ENCODE measurements at places on chromosomes 2 and 18.

DNA sequence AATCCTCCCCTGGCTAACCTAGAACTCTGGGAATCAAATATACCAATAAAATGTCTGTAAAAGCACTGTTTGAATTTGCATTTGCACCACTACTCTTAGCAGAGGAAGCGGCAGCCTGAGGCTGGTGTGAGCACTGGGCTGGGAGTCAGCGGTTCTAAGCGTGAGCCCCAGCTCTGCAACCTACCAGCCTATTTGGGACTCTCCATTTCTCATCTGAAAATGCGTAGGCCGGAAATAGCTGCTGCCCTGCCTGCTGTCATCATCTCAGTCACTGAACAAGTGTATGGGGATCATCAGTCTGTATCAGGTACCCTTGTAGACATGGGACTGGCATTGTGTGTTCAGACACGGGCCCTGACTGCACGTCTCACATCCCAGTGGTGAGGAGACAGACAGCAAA is 194.3 kb downstream of the ANKRD30B start:
- no peak for DNase-seq

GRCh38 chr2:239288237-239288636 is 112.6 kb downstream of the HDAC4 start:
- DNase-seq = no peak

DNA sequence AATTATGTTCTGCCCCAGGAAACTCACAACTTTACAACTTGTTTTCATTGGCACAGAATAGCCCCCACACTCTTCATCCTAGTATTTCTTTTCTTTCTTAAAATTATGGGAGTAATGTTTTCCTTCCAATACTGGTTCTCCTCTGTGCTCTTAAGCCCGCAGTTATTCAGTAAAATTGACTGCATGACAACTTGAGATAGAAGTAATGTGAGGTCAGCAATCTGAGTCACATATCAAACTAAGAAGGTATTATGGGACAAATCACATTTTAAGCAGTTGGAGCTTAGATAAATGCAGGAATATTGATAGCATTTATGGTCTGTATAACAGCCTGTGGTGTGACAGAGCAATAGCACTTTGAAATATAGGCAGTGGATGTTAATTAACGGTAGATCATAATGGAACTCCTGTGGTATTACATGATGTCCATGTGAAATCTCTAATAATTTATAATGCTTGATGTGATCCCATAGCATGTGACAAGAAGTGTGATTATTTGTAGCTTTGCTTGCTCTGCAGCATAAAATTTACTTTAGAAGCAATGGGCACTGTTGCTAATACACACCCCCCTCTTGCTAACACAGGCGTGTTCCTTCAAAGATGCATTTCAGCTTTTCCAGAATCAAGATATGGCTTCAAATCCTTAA is 351.4 kb upstream of the CDH20 start:
- DNase-seq = no peak

DNA sequence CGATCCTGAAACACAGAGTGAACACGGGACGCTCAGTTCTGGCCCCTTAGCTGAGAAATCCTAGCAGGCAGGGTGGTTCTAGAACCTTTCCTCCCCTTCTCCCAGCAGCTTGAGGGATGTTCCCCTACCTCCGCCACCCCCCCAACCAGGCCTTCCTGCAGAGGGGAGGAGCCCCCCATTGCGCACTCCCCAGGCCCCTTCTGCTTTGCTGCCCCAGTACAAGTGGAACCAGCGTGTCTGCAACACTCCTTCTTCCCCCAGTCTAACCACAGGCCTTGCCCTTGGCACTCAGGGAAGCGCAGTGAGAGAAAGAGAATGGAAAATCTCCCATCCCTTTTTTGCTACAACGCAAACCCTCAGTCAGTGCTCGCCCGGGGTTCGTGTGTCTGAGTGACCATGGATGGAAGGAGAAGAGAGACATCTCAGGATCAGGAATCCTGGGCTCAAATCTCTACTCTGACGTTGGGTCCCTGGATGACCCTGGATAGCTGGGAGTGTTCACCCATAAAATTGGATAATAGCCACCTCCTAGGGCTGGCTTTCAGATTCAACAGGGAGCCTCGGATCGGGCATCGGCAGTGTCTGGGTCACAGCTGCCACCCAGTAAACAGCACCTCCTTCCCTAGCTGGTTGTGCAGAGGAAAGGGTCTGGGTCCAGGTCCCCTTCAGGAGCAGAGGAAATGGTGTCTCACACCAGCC is 3.7 kb downstream of the NPPC start:
- no peak for DNase-seq

- DNase-seq = no peak
Measured at GRCh38 chr2:121993682-121994081, 238.2 kb downstream of the TSN start.

DNA sequence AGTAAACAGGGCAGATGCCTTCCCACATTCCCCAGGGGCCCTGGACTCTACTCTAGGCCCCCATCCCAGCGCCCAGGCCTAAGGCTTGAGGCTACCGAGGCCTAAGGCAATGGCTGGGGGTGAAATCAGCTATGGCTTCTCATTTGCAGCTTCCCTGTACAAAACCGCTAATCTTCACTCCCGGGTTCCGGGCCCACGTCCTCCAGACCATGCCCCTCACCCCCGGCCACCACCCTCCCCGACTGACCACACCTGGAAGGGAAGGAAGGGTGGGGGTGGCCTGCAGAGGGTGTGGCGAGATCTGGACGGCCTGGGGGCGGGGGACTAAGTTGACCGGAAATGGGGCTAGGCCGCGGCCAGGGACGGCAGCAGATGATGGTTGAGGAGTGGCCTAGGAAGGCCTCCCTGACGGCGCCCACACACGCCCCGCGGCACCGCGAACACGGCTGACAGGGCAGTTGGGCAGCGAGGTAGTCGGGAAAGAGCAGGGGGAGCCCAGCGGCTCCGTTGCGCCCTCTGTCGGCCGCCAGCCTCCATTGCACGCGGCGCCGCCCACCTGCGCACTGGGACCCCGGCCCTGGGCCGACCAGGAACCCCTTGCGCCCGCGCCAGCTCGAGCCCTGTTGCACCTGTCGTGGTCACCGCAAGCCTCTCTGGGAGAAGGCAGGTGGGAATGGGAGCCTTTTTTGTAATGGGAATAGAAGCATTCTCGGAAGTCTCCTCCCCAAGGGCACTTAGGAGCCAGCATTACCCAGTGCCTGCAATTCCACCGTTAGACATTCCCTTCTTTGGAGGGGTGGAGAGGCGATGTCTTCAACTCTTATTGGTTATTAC is 117.1 kb upstream of the STPG4 start:
- peak; percentile 62 for DNase-seq

- no peak for DNase-seq
Measured at GRCh38 chr2:233433794-233434193, 79.5 kb downstream of the DGKD start.

DNA sequence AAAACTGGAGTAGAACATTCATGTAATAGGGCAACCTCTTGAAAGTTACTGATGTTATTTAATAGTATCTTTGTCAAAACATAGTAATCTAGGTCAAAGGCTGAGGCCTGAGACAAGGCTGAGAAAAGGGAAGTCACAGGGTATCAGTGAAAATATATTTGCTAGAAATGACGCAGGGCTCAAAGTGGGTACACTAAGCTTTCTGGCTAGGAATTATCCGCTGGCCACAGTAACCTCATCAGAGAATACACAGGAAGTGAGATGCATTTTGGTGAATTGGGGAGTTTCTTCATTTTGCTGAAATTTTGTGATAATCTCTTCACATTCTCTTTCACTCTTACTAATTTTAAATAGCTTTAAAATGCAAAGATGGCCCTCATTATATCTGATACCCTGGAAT is 206.8 kb downstream of the OTX1 start:
- DNase-seq = no peak

DNA sequence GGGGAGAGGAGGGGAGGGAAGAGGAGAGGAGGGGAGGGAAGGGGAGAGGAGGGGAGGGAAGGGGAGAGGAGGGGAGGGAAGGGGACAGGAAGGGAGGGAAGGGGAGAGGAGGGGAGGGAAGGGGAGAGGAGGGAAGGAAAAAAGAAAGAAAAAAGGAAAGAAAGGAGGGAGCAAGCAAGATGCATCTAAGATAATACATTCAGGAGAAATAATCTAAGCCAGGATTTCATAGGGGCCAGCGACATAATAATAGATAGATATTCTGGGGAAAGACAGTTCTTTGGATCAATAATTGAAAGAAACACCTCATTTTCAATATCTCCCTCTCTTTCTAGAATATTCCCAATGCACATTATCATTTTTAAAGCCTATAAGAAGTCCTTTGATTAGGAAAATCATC is 328.9 kb upstream of the ID2 start:
- no peak for DNase-seq

DNA sequence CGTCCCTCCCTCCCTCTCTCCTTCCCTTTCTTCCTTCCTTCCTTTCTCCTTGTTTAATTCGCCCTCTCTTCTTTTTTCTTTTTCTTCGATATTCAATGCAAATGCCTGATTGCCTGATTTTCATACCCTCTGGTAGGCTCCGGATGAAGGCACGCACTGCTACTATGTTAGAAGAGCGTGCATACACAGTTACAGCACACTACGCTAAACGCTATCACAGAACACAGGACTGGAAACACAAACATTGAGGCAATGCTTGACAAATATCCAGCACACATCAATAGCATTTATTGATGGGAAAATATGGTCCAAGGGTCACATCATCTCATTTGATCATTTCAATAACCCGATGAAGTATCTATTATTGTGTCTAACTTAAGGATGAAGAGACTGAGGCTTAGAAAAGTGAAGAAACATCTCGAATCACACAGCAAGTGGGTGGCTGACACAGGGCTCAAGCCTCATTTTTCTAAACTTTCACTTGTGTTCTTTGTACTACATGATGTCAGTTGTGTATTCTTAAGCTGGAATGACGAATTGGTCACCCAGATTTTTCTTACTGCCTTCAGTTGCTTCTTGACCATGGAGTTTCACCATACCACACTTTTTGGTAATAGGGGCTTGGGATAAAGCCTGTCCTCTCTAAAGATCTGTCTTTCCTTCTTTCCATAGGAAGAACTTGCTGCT is 101.8 kb downstream of the TRIB2 start:
- no peak for DNase-seq

DNA sequence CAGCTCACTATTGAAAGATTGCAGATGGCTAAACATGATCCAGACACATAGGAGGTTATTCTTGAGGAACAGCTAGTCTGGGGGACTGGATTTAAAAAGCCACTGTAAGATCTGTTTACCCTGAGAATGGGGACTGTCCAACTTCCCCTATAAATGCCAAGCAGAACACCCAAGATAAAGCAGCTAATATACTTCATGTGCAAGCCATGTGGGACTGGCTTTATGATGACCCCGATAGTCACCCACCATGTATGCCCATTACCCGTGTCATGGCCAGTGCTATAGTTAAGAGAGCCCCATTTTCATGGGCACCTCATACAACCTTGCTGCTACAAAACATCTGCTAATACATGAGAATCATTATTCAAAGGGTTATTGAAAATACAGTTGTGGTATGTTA is 16.0 kb downstream of the YPEL5 start:
- no peak for DNase-seq

DNA sequence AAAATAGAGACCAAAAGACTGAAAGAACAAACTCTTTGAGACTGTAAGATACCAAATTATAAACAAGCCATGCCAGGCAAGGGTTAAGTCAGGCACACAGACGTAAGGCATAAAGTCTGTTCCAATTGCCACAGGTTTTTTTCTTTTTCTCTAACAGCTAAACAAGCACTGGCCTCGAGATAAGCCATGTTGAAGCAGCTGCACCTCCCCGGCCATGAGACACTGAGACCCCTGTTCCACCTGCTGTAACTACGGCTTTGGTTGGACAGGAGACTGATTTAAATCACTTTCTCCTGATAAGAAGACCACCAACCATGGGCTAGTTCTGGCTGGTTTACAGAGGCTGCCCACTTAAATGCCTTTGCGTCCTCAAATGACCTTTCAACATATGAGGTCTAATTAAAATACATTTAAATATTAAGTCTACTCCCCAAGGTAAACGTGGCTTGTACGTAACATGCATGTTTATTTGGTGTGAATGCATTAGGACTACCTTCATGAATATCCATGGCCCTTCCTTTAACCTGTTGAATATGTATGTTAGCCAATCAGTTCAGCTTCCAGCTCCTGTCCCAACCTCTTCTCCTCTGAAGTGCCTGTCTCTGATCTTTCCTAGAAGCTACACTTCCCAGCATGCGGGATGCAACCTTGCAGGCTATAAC is 117.2 kb downstream of the CMPK2 start:
- no peak for DNase-seq

DNA sequence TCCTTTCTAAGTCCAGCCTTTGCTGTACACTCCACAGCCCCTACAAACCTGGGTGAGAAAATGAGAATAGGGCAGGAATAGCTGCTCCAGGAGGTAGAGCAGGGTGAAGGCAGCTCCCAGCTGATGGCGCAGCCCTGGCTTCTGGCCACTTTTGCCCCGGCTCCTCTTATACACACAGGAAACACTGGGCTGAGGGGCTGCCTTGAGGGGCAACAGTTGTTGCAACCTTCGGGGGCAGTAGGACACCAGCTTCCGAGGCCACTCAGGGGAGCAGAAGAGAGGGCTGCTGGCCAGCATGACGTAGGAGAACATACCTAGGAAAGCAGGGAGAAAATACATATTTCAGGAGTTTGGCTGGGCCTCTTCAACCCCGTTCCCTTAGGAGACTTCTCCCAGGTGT is 8.1 kb downstream of the GGCX start:
- no peak for DNase-seq

GRCh38 chr2:173752152-173752551 is 213.0 kb downstream of the SP3 start:
- DNase-seq = no peak

GRCh38 chr18:25345081-25345866 is 6.7 kb downstream of the ZNF521 start:
- DNase-seq = no peak

DNA sequence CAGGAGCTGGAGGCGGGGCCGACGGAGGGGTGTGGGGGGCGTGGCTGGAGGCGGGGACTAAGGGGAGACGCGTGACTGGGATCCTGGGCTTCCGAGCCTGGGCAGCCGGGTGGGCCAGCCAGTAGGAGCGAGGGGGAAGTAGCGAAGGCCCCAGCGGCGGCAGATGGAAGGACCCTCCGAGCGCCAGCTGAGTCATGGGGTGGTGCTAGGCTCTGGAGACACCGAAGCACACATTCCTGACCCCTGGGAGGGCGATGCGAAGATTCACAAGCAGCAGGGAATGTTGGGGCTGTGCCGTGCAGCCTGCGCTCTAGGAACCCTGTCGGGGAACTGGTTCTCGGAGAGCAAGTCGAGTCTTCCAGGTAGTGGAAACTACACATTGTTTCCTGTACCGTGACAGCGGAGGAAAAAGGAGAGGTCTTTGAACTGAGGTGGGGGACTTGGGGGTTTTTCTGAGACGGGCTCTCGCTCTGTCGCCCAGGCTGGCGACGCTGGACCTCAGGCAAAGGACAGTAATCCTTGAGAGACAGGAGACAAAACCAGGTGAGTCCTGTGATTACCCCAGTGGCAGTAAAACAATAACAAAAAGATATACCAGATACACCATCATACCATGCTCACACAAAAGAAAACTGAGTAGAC is 650 bp upstream of the AFG3L2 start:
- DNase-seq = no peak

DNA sequence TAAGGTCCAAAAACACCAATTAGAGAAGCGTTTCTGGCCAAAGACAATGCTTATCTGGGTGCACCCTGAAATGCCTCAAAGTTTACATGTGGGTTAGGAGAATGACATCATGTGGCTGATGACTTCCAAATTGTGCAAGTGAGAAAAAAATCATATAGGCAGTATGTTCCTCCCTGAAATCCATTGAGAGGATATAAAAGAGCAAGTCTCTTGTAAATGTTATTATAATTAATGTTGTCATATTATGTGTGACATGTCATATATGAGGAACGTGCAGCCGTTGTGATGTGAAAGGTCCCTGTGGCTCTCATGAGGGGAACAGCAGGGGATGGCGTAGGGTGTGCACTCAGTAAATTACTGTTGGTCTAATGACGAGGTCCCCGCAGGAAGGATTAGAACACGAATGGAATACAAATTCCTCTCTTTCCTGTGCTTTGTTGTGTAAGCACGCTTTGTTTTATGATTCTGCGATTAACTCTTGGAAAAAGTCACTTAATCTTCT is 290.8 kb downstream of the PRKCE start:
- no peak for DNase-seq

Measured in CD14-positive monocyte (primary cell).